ENCODE measurements at places on chromosomes 7 and 10. TPM values are rescaled to one million over a fixed set of nuclear protein-coding genes. Genes with fewer than 3 reads are reported as not detected.

Gene OPN4
- not detected for total RNA-seq

Gene ARMC3
- not detected for total RNA-seq

Gene TBATA
- total RNA-seq: not detected

Gene TACC2
- not detected for total RNA-seq

Gene DNAH11
- total RNA-seq: 0.02 TPM

Gene GPR15LG
- not detected for total RNA-seq

Gene ZNF727
- total RNA-seq: 0.53 TPM

Gene METTL27
- 0.66 TPM for total RNA-seq

Gene NKX2-3
- not detected for total RNA-seq

Gene RRP12
- 61.8 TPM for total RNA-seq

Gene HNRNPH3
- total RNA-seq: 113 TPM

Gene MNX1
- not detected for total RNA-seq

Gene NIPSNAP2
- 33.7 TPM for total RNA-seq

Gene TUBAL3
- not detected for total RNA-seq

Gene SYT15B
- total RNA-seq: 0.12 TPM

Gene TCF7L2
- 0.71 TPM for total RNA-seq

Gene AKR1C4
- total RNA-seq: not detected

Gene NEBL
- not detected for total RNA-seq

Gene SPDYE2
- total RNA-seq: not detected

Gene DIP2C
- 0.49 TPM for total RNA-seq

Gene RBAK
- total RNA-seq: 16.3 TPM

Gene C10orf95
- 0.51 TPM for total RNA-seq

Gene OR2A1
- not detected for total RNA-seq

Gene TMEM120A
- total RNA-seq: 104 TPM

Gene ARF5
- total RNA-seq: 110 TPM

Gene GOT1
- total RNA-seq: 30.1 TPM

Gene CPXM2
- total RNA-seq: not detected

Gene SEMA3D
- total RNA-seq: not detected

Gene CLIP2
- total RNA-seq: 60.4 TPM

Gene AKR1C8
- not detected for total RNA-seq

Gene SEC31B
- 21.6 TPM for total RNA-seq

Gene PAX4
- not detected for total RNA-seq

Gene NRP1
- not detected for total RNA-seq

Gene ABLIM1
- total RNA-seq: 76.9 TPM

Gene PPP1R3A
- total RNA-seq: not detected

Gene PEX1
- 21.8 TPM for total RNA-seq

Gene GALNT17
- total RNA-seq: not detected

Gene GNGT1
- not detected for total RNA-seq

Gene SPDYE11
- not detected for total RNA-seq

Gene LRRC61
- 10.7 TPM for total RNA-seq

Gene TRIM50
- not detected for total RNA-seq

Gene TMEM178B
- total RNA-seq: 0.17 TPM

Gene CDK13
- total RNA-seq: 70.9 TPM

Gene CHCHD2
- 350 TPM for total RNA-seq

Measured in activated B cell treated with CpG ODN at 0.5 μM for 24 hours (primary cell).